Iris pigment epithelial cell (primary cell): ENCODE measurements at places on chromosomes 2 and 18.

- no peak for DNase-seq
Observed at GRCh38 chr2:27708257-27708654, 44.6 kb downstream of the SLC4A1AP start.

DNA sequence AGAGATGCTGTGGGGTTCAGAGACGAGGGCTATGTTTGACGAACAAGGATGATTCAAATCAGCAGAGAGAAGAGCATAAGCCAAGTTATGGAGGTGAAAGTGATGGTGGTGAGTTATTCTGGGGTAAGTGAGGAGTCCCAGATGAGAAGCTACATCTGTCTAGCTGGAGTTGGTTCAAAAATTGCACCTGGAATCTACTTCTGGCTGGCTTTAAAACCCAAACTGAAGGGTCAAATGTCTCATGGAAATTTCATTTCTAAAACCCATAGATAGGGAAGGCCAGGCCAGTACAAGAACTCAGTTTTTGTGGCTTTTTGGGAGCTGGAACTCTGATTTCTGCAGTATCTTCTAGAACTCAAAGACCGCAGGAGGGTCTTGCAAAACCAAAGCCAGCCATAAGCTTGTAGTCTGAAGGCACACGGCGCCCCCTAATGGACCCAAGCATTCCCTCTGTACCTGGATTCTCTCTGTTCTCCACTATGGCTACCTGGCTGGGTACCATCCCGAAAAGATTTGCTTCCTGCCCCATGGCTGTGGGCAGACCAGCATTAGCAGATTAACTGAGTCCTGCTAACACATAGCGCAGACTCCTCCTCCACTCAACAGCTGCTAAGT, 229.1 kb upstream of the SLC14A2 start:
- peak; percentile 6 for DNase-seq

DNA sequence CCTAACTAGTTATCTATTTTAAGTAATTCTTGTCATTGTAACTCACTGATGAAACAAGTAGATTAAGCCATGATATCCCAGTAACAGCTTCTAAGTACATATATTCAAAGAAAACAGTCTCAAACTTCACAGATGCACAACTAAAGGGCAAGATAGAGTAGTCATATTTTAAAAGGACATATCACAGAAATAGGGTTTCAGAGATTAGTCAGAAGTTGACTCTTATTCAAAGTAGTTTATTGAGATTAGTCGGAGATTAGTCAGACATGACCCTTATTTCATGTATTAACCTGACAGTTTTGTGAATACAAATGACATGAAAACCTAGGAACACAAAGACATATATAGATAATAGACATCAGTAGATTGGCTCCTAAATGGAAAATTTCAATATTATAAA, 15.9 kb upstream of the CHAC2 start:
- DNase-seq: peak; percentile 49

- DNase-seq: no peak
Observed at GRCh38 chr2:8157621-8158430, 524.0 kb upstream of the ID2 start.

DNA sequence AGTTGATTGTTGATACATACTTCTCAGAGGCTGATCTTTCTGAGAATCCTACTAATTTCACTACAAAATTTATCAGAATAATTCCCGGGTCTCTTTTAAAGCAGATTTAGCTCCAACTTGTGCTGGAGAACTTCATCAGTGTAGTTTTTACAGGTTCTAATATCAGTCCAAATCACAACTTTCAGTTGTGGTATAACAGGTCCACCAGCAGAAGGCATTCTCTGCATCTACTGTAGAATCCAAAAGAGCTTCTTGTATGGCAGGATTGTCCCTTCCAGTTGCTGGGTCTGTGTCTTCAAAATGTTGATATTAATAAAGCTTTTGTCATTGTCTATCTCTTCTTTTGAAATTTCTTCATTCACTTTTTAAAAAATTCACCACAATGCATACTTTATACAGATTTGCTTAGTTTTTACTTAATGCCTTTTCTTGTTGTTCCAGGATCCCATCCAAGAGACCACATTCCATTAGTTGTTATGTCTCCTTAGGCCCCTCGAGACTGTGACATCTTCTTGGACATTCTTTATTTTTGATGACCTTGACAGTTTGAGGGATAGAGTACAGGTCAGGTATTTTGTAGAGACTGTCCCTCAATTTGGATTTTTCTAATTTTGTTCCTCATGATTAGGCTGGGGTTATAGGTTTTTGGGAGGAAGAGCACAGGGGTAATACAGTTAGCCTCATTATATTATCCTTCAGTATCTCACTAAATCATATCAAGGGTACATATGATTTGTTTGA, 490.5 kb upstream of the MEX3C start:
- no peak for DNase-seq

- no peak for DNase-seq
Observed at GRCh38 chr2:95053543-95053942, 28.0 kb downstream of the MAL start.

DNA sequence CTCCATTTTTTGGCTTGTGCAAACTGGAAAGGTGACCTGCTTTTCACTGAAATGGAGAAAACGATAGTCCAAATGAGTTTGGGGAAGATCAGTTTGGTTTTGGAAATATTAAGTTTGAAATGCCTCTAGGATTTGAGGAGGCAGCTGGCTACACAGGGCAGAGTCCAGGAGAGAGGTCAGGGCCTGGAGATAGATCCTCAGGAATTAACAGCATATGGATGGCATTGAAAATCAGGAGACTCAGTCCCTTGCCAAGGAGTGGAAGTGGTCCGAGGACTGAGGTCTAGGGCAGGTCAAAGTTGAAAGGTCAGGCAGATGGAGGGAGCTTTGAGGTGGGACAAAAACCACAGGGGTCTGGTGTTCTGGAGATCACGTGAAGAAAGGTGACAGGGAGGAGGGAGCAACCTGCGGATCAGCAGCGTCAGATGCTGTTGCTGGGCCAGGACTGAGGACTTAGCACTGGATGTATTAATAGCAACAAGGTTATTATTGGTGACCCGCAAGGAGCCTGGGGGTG, 83.7 kb downstream of the EIF2AK3 start:
- no peak for DNase-seq

DNA sequence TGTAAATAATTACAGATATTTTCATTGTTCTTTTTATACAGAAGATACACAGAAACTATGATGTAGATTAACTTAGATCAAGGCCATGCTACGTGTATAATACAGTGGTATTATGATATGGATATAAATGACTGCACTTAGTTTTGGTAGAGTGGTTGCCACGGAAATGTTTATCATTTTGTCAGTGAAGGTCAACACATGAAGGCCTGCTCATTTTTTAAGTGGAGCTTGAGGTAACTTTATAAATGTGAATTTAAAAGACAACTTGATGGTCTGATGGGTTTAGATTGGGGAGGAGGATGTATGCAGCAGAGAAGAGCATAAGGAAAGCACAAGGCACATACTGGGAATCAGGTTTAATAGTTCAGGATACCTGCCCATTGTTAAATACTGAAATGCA, 14.4 kb upstream of the BBS5 start:
- peak; percentile 9 for DNase-seq

DNA sequence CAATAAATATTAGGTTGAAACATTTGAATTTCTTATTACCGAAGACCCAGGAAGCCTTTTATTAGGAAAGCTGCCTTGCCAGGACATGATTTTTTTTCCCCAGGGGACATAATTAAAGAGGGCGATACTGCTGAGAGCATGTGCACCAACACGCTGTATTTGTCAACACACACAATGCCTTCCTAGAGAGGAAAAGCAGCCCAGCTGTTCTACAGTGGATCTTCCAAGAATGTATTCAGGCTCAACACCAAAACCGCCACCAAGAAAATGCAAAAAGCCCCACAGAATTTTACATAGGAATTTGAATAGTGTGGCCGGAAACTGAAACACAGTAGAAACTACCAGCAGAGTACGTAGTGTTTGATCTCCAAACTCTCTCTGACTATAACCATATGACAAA, 320.4 kb downstream of the DLGAP1 start:
- no peak for DNase-seq

GRCh38 chr2:14492920-14493503, 139.5 kb upstream of the LRATD1 start:
- peak; percentile 90 for DNase-seq

DNA sequence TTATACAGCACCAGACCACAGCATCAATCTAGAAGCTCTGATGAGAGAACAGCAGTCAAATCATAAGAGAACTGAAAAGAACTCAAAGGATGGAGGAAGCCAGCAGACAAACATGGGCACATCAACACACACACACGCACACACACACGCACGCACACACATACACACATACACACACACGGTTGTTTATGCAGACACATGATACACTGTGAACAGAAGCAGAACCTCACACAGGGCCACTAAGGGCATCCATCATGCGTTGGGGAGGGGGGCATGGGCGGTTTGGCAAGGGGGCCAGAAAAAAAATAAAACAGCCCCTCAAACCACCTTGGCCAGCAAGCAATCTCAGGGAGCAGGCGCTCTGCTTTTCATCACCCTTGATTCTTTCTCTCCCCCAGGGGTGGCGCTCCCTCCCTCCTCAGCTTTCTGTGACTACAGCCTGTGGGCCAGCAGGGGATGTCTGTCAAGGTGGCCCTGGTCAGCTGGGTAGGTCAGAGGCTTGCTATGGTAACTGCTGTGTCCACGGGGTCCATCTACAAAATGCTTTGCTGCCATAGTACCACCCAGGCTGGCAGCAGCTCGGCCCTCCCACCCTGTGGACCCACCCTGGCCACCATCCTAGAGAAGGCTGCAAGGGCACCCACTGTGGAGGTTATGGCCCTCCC, 318.0 kb downstream of the CELF4 start:
- no peak for DNase-seq

- DNase-seq: peak; percentile 52
Observed at GRCh38 chr18:36025025-36025424, 42.3 kb downstream of the RPRD1A start.

GRCh38 chr2:207157162-207157481, 8.6 kb downstream of the KLF7 start:
- DNase-seq: peak; percentile 0

DNA sequence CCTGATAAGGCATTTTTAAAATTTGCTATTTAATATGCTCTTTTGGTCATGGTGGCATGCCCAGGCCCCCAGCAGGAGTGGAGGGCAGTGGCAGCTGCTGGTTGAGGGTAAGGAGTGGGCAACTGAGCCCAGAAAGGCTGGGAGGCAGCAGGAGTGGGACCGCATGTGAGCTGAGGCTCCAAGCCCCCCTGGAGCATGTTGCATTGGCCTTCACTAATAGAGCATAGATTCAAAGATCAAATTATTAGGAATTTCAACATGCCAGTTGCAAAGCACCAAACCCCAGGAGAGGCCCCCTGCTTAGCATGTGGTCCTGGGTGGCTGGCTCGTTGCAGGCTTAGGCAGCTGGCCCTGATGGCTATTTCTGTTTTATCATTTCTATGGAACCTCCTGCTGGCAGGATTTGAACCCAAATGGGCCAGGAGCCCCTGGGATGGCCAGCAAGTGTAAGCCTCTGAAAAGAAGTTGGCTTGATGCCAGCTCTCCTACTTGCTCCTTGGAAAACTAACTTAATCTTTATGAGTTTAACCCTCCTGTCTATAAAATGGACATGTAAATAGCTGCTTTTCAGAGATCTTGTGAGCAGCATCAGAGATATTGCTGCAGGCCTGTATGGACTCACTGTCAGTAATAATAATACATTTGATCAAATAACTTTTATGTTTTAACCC, 42.1 kb upstream of the TMEM131 start:
- DNase-seq: no peak
